ENCODE measurements at places on chromosomes 6 and 20.

DNA sequence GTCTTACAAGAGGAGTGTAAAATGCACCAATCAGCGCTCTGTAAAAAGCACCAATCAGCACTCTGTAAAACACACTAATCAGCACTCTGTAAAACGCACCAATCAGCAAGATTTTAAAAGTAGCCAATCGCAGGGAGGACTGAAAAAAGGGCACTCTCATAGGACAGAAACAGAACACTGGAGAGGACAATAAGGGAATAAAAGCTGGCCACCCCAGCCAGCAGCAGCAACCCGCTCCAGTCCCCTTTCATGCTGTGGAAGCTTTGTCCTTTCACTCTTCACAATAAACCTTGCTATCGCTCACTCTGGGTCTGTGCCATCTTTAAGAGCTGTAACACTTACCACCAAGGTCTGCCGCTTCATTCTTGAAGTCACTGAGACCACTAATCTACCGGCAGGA lies 1.7 kb upstream of the AIG1 start:
- no peak for DNase-seq

- no peak for DNase-seq
These were observed 5.8 kb upstream of the NR2E1 start for GRCh38 chr6:108159981-108160380.

GRCh38 chr6:55704421-55704820 lies 125.4 kb upstream of the HMGCLL1 start:
- no peak for DNase-seq

DNA sequence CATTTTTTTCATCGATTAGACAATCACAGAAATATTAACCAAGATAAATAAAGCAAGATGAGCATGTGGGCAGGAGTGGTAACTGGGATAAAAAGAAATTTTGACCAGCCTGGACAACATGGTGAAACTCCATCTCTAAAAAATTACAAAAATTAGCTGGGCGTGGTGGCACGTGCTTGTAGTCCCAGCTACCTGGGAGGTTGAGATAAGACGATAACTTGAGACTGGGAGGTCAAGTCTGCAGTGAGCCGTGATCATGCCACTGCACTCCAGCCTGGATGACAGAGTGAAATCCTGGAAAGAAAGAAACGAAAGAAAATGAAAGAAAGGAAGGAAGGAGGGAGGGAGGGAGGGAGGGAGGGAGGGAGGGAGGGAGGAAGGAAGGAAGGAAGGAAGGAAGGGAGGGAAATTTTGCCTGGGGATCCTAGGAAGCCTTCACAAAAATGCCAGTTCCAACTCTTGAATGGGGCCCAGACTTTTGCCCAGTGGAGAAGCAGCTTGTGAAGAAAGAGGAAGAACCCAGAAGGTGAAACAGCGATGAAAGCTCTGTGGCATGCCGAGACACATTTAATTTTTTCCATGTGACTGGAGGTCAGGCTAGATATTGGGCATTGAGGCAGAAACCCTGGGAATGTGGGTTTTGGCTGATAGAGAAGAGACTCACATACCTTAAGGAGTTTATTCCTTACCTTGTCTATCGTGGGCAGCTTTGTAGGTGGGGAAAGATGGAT lies 20.3 kb downstream of the CCDC170 start:
- DNase-seq: no peak

- DNase-seq: no peak
These were observed 109.2 kb upstream of the OGFRL1 start for GRCh38 chr6:71179249-71179885.

GRCh38 chr6:157094038-157094437 lies 229.3 kb downstream of the TMEM242 start:
- no peak for DNase-seq

GRCh38 chr20:9617940-9618339 lies 103.5 kb downstream of the LAMP5 start:
- no peak for DNase-seq

- DNase-seq: no peak
These were observed 94.1 kb upstream of the BMP5 start for GRCh38 chr6:55969526-55969925.

DNA sequence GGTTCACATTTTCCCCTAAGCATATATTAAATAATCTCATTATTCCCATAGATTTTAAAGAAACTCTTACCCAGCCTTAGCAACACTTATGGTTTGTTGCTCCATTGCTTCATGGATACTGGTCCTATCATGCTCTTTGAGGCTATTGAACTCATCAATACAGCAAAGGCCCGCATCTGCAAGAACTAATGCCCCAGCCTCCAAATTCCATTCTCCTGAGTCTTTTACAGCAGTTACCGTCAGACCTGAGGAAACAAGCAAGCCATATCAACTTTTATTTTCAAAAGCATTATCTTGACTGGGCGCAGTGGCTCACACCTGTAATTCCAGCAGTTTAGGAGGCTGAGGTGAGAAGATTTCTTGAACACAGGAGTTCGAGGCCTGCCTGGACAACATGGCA lies 37.7 kb upstream of the ASF1A start:
- no peak for DNase-seq

All from activated CD4-positive, alpha-beta T cell treated with anti-CD3 and anti-CD28 coated beads, Interleukin-2, amount 50 U/mL, for 24 hours (primary cell).